IPS-NIHi11 (cell line): ENCODE measurements at places on chromosomes 12 and 14.
A peak's percentile ranks its signal among the peaks of the same experiment; 100 is the strongest.

DNA sequence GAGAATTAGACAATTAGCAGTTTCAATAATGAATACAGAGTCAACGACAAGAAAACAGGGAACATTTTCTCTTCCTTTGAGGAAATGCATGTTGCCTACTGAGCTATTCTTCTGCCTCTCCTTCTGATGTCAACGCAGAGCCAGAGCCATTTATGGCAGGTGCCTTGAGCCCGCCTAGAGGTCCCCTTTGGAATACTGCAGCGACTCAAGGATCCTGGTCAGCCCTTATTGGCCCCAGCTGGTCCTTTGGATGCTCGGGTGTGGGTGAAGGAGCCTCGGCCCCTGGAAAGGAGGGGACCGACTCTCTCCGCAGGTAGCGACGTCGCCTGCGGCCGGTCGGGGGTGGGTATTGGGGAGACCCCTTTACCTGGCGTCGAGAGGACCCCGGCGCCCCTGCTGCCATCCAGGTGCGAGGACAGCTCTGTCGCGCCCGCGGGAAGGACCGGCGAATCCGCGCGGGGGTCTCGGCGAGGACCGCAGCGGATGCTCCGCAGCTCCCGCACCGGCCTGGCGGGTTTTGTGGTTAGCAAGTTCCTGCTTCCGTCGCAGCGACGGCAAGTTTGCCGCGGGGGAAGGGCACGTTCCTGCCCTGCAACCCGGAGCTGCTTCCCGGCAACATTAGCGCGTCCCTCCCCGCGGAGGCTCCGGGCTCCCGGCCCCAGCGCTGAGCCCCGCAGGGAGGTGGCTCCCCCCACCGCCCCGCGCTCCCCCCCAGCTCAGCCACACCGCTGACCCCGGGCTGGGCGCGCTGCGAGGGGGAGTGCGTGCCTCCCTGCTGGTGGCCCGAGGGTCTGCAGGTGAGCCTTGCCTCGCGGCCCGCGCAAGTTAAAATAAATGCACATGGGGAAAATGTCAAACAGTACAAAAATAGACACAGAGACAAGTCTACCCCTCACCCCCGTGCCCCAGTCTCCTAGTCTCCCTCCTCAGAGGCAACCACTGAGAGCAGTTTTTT is at the start of gene MANSC1:
TSS of gene MANSC1 (minus strand) at position 532 of the 955 bp plus-strand sequence. CDS start 6,928 bp downstream, outside the sequence.
- peak; percentile 73 for DNase-seq

GRCh38 chr14:90483571-90483974 is 86.7 kb downstream of the CALM1 start:
- peak; percentile 54 for DNase-seq

DNA sequence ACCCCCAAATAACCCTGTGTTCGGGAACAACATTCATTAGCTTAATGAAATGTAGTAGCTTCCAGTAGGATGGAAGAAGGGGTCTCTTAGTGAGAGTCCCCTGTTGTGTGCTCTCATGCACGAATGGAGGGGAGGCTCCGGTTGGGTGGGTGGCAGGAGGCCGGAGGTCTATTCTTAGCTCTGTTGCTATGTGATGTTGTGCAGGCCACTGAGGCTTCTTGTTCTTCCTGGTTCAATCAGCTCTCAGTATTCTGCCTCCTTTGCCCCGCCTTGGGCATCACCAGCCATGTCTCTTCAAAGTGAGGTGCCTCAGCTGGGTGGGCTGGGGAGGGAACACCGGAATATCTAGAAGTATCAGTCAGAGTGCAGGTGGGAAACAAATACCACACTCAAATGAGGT is 50.8 kb downstream of the KCNA1 start:
- no peak for DNase-seq

- DNase-seq = peak; percentile 49
Observed at GRCh38 chr12:76455582-76456345, 103.8 kb downstream of the OSBPL8 start.

DNA sequence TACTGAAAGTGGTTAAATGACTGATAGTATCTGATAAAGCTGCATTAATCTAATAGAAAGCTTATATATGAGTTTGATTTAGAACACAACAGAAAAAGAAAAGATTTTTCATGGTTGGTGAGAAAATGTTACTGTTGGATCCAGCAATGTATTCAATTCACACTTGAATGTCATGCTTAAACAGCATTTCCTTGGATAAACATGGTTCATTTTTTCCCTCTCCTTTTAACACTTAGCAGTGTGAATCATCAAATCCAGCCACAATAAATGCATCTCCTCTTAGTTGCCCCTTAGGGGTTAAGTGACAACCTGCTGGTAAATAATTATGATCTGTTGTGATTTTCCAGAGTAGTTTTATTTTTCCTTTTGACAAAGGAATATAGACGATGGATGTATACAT is 74.9 kb upstream of the GRIP1 start:
- DNase-seq = no peak

DNA sequence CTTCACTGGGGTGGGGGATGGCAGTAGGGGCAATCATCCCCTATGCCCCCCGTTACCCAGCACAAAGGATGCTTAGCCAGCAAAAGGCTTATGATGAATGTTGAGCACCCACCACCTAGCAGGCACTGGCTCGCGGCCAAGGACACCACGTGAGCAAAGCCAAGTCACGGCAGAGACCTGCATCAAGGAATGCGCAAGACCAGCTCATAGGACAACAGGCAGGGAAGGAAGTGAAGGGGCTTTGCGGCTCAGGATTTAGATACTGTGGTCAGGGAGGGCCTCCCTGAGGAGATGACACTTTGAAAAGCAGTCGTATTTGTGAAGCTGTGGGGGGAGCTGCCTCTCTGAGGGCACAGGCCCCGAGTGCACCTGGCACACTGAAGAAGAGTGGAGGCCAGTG is 32.8 kb downstream of the SH2B3 start:
- DNase-seq = no peak

GRCh38 chr12:5038781-5039311 is 4.8 kb upstream of the KCNA5 start:
- no peak for DNase-seq

- no peak for DNase-seq
Observed at GRCh38 chr12:95358111-95359083, 115.6 kb upstream of the METAP2 start.

DNA sequence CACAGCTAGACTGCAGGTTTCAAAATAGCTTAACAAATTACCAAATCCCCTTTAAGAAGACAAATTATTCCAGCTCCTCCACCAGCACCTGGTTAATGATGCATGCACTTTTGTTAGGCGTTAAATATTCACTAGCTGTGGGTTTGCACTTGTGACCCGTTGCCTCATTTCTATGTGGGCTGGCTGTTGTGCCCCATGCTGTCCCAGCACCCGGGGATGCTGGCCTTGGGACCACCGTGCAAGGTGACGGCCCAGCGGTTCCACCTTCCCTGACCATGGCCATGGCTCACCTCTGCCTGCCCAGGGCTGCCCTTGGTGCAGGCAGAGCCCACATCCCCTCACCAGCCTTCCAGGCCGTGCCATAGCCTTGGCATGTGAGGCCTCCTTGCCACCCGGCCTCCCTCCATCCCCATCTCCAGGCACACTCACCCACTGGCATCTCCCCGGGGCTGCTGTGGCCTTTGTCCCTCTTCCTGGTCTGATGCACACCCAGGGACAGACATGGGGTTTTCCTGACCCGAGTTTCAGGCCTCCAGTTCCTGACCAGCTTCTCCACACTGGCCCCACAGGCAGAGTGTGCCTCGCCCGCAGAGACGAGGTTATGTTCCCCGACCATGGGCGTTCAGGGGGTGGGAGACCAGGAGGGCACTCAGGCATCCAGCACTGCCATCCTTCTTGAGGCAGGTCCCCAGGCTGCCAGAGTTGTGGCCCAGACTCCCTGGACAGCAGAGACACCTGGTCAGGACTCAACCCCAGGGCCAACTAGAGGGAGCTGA is 20.3 kb upstream of the C14orf180 start:
- no peak for DNase-seq

DNA sequence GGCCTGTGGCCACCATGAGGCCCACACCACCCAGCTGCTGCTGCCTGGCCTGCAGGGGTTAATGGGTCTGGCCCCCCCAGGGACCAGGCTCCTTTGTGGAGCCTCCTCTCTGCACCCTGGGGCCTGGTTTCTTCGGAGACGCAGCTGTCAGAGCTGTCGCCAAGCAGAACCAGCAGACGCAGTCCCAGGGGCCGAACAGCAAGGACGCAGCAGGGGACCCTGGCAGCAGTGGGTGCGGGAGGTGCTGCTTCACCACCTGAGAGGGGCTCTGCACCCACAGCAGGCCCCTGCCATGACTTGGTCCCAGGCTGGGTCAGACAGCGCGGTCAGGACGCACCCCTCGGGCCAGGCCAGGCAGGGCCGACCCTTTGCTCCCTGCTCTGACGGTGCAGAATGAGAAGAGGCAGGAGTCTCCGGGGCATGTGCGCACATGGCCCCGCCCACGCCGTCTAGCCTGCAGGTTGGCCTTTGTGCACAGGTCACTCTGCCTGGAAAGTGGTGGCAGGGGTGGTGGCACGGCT is 30.5 kb downstream of the JAG2 start:
- no peak for DNase-seq

- DNase-seq = peak; percentile 15
Observed at GRCh38 chr12:17661250-17661649, 428.7 kb downstream of the RERGL start.

- DNase-seq = no peak
Observed at GRCh38 chr14:77407158-77407557, 16.2 kb downstream of the NOXRED1 start.

- DNase-seq = no peak
Observed at GRCh38 chr12:80681287-80681686, 26.1 kb upstream of the MYF6 start.
